ENCODE measurements at places on chromosomes 7 and 10. TPM values are rescaled to one million over a fixed set of nuclear protein-coding genes. Genes with fewer than 3 reads are reported as not detected.

Gene NUTM2A
- 0.69 TPM for total RNA-seq

DNA sequence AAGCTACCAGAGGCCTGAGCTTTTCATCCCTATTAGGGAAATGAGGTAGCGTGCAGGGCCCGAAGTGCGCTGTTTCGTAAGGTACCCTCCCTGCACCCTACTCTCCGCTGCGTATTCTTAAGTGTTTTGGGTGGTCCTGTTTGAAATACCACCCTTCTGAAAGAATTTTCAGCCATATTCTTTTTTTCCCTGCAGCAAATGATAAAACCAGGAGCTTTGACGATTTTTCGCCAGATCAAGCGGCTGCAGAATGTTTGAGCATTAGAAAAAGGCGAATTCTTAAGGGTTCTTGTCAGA, 1.2 kb downstream of the RSBN1L start:
- no peak for DNase-seq

DNA sequence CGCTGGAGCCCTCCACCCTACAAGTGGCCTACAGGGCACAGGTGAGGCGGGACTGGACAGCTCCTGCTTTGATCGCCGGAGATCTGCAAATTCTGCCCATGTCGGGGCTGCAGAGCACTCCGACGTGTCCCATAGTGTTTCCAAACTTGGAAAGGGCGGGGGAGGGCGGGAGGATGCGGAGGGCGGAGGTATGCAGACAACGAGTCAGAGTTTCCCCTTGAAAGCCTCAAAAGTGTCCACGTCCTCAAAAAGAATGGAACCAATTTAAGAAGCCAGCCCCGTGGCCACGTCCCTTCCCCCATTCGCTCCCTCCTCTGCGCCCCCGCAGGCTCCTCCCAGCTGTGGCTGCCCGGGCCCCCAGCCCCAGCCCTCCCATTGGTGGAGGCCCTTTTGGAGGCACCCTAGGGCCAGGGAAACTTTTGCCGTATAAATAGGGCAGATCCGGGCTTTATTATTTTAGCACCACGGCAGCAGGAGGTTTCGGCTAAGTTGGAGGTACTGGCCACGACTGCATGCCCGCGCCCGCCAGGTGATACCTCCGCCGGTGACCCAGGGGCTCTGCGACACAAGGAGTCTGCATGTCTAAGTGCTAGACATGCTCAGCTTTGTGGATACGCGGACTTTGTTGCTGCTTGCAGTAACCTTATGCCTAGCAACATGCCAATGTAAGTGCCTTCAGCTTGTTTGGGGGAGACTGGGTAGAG, at the start of gene COL1A2:
TSS of gene COL1A2 (plus strand) at position 459 of the 704 bp plus-strand sequence. CDS start at position 596, 137 bp downstream.
- no peak for DNase-seq

- no peak for DNase-seq
Observed at GRCh38 chr7:83362871-83363550, 200.3 kb upstream of the PCLO start.

- DNase-seq = no peak
Observed at GRCh38 chr10:96044736-96045135, 1.4 kb downstream of the CCNJ start.

DNA sequence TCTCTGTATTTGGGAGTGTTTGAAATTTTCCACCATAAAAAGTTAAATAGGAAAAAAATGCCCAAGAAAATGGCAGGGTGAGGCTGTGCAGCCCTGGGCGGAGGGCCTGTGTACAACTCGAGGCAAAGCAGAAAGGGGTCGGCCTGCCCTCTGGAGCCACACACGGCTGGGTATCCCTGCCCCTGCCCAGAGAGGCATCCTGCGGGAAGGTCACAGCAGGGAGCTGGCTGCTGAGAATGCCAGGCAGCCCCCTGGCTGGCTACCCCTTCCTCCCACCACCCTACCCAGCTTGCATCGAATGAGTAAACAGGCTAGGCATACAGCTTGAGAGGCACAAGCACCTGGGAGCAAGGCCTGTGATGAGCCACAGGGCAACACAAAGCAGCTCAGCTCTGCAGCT, 46.1 kb downstream of the CAMK2B start:
- DNase-seq = no peak

GRCh38 chr7:95921543-95921942, 149.2 kb downstream of the DYNC1I1 start:
- DNase-seq = no peak

All from epithelial cell of proximal tubule (primary cell).